ENCODE measurements at places on chromosomes 1 and 21.

DNA sequence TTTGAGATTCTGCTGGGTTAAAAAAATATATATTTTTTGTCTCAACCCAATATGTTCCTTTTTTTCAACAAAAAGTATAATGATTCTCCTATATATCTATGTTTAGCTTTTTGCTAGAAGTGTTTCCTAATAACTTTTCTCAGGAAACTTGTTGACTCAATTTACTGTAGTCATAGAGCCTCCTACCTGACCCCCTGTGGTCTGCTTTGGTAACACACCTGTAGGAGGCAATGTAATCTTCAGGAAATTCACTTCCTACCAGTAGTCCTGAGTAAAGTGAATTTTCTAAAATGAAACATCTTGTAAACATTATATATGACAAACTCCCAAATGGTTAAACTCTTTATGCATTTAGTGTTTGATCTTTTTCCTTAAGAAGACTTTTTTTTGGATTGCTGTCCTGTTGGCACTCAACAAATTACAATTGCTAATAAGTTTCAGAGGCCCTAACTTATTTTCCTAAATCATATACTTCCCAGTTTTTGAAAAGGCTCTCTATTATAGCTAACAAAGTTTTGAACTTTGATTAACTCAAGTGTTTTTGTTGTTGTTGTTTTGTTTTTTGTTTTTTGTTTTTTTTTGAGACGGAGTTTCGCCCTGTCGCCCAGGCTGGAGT, 118.3 kb downstream of the OLFML2B start:
- no peak for DNase-seq

DNA sequence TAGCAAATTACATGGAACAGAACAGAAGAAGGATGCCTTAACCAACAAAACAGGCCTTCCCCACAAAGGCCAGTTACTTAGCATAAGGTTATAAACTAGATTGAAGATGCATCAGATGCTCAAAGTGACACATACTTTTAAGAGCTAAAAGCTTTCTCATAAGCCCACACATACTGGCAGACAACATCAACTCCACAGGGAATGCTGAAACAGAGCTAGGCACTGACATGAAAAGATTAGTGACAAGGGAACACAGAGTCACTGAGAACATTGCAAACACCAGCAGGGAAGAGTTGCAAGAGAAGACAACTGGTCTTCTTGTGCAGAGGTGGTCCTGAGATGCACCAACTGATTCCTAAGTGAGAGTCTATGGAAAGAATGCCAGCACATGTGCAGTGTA, 6.9 kb downstream of the TTC13 start:
- DNase-seq: no peak

DNA sequence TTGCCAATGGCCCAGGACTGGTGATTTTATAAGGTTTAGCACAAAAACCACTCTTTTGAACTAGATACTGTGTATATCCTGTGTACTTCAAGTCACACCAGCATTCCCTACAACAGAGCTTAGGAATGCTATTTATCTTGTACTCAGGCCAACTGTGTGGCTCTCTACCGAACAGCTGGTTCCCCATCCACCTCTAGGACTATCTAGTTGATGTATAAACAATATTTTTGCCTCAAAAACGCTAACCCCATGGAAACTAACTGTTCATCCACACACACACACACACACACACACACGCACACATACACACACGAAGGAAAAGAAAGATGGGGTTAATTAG, 28.7 kb upstream of the SLC45A3 start:
- no peak for DNase-seq

- no peak for DNase-seq
These were observed 3.4 kb downstream of the PLXNA2 start for GRCh38 chr1:208240662-208241355.

DNA sequence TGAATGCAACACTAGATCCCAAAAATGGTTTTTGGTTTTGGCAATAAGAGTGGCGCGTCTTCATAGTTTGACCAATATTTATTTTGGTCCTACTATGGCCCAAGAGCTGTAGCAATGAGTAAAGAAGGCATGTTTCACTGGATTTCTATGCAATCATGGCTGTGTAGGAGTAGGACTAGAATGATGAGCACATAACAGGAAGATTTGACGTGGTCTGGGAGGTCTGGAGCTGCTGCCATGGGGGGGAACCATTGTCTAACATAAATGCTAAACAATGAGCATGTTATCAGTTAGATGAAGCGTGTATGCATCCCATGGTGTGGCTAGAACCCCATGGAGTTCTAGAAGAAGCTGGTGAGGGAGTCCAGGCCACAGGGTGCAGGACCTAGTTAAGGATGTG, 38.3 kb downstream of the OLIG1 start:
- no peak for DNase-seq
